ENCODE measurements at places on chromosomes 12 and 14.

DNA sequence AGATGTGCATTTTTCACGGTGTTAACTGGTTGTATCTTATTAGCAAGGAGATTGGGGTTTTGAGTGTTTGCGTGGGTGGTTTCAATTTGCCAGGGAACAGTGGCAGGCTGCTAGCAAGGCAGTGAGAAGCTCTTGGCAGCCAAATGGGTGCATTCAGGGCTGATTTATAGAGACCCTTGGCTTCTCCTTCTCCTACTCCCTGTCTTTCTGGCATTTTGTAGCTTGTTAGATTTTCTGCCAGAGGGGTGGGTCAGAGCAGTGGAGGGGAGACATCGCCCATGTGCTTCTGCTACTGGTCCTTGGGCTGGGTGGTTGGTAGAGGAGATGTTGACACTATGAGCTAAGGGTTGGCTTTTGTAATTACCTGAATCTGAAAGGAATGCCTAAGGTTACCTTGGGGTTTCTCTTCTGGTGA, 9.6 kb downstream of the CALM1 start:
- peaks cover 2% of the 10 kb centered on the region for H3K4me1 ChIP-seq
- H3K27me3 ChIP-seq: no peaks in the 10 kb centered on the region
- H3K27ac ChIP-seq: no peak overlapping the region
- H3K4me3 ChIP-seq: no peak overlapping the region
- peaks cover 36% of the 10 kb centered on the region for H3K36me3 ChIP-seq

DNA sequence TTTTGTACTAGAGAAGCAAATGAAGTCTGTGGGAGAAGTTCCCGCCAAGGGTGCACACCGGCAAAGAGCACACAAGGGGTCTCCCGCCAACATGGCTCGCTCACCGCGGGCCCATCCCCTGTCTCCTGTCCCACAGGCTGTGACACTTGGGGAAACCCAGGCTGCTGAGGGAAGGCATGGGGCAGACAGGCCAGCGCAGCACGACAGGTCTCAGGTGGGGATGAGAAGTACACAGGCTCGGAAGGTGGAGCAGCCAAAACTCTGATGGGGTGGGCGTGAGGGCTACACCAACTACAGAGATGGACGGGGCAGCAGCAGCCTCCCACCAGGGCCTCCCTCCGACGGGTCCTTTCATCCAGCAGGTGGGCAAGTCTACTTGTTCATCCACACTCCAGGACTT, 64.4 kb downstream of the RNF34 start:
- H3K27ac ChIP-seq: no peak overlapping the region
- DNase-seq: no peak
- H3K4me1 ChIP-seq: peaks cover 12% of the 10 kb centered on the region
- H3K4me3 ChIP-seq: no peak overlapping the region
- H3K36me3 ChIP-seq: peaks cover 6% of the 10 kb centered on the region

DNA sequence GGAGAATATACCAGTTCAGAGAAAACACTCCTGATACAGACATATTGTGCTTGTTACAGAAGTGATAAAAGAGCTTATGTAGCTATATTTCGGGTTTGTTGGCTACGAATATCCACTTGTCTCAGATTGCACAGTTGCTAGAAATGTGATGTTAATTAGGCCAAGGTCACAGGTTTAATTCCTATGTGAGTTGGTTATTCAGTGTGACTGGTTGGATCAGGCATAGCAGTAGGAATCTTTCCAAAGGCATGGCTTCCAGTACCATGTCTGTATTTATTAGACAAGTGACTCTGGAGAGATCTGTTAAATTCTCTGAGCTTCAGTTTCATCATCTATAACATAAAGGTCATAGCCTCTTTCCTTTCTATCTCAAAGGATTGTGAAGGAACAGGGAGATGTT, 152.7 kb upstream of the KITLG start:
- no peak for DNase-seq
- H3K4me1 ChIP-seq: no peaks in the 10 kb centered on the region
- no peak overlapping the region for H3K4me3 ChIP-seq

GRCh38 chr12:131101703-131102492, 148.2 kb downstream of the ADGRD1 start:
- no peak for DNase-seq
- H3K4me1 ChIP-seq: no peaks in the 10 kb centered on the region
- no peak overlapping the region for H3K4me3 ChIP-seq
- H3K36me3 ChIP-seq: no peaks in the 10 kb centered on the region
- H3K27ac ChIP-seq: no peak overlapping the region
- no peaks in the 10 kb centered on the region for H3K27me3 ChIP-seq

DNA sequence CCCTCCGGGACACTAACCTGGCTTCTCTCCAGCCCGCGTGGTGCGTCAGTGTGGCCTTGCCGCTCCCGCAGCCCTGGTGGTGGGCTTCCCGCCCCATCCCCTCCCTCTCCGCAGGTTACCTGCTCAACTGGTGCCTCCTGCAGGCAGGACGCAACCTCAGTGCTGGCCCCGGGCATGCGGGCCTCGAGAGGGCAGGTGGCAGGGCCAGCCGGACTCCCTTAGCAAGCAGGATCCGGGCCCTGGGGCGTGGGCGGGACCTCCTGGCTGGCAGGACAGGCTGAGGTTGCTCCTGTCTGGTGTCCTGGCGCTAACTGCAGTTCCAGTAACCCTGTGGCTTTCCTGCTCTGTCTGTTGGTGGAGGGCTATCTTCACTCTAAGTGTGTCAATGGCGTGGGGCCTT, 8.6 kb upstream of the ADSS1 start:
- no peak overlapping the region for H3K4me3 ChIP-seq
- no peak overlapping the region for H3K27ac ChIP-seq
- no peaks in the 10 kb centered on the region for H3K4me1 ChIP-seq
- H3K27me3 ChIP-seq: no peaks in the 10 kb centered on the region
- peaks cover 44% of the 10 kb centered on the region for H3K36me3 ChIP-seq

DNA sequence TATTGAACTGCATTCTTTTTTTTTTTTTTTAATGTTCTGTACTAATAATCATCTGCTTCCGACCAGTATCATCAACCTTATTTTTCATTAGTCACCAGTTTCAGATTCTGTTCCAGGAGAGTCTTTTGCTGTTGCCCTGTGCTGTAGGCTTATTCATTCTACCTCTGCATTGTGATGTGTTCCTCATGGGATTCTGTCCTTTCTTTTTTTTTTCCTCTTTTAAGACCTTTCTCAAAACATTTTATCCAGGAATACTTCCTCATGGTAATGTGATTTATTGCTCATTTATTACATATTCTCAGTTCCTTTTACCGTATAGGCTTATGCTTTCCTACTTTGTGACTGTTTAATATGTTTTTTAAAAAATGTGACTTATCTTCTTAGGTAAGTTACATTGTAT, 4.8 kb downstream of the NDUFA9 start:
- no peaks in the 10 kb centered on the region for H3K27me3 ChIP-seq
- peaks cover 10% of the 10 kb centered on the region for H3K36me3 ChIP-seq
- no peak overlapping the region for H3K4me3 ChIP-seq

GRCh38 chr14:72651081-72651480, 242.8 kb downstream of the DPF3 start:
- no peak overlapping the region for H3K27ac ChIP-seq
- H3K36me3 ChIP-seq: no peaks in the 10 kb centered on the region
- DNase-seq: no peak

DNA sequence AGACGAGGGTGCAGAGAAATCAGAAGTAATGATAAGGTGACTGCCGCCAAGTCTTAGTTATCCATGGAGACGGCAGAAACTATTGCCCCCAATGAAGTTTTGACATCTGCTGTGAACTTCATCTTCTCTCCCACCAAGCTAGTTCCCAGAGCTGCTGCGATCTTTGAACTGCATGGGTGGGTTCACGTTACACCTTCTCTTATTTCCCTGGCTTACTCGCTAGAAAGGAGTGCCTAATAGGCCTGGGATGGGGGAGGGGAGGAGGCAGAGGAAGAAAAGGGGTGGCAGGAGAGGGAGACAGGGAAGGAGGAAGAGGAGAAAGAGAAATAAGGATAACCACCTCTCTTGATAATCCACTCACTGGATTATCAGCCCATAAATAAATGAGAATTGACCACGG, 157.1 kb downstream of the NTF3 start:
- DNase-seq: no peak
- no peaks in the 10 kb centered on the region for H3K27me3 ChIP-seq

GRCh38 chr14:74610866-74611649, 979 bp downstream of the LTBP2 start:
- peaks cover 2% of the 10 kb centered on the region for H3K4me1 ChIP-seq
- H3K27ac ChIP-seq: no peak overlapping the region
- H3K27me3 ChIP-seq: peaks cover 28% of the 10 kb centered on the region

GRCh38 chr14:70881549-70882177, 25.6 kb upstream of the PCNX1 start:
- peaks cover 6% of the 10 kb centered on the region for H3K4me1 ChIP-seq
- no peaks in the 10 kb centered on the region for H3K36me3 ChIP-seq
- DNase-seq: no peak
- H3K4me3 ChIP-seq: no peak overlapping the region
- H3K27ac ChIP-seq: no peak overlapping the region
- H3K27me3 ChIP-seq: no peaks in the 10 kb centered on the region

DNA sequence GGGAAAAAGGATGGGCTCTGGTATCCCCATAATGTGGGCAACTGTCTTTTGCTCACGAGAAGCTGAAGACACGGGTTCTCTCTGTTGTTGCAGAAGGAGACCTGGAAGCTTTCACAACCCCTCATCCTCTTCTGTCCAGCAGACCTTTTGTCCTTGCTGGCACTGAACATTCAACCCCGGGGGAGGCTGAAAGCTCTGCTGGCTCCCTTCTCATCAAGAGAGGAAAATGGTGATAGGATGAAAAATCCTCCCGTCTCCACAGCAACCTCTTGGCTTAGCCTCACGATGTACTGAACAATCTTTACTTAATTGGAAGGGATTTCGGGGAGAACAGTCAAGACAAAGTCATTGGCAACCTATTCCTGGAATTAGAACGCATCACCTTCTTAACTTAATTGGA, 39.0 kb downstream of the ELK3 start:
- H3K27me3 ChIP-seq: no peaks in the 10 kb centered on the region
- H3K4me1 ChIP-seq: no peaks in the 10 kb centered on the region
- H3K36me3 ChIP-seq: no peaks in the 10 kb centered on the region
- no peak overlapping the region for H3K27ac ChIP-seq
